HS-5 (cell line): ENCODE measurements at places on chromosomes 13 and 19.
A peak's percentile ranks its signal among the peaks of the same experiment; 100 is the strongest.

- no peak for DNase-seq
Observed at GRCh38 chr13:48068952-48069351, 26.0 kb downstream of the MED4 start.

DNA sequence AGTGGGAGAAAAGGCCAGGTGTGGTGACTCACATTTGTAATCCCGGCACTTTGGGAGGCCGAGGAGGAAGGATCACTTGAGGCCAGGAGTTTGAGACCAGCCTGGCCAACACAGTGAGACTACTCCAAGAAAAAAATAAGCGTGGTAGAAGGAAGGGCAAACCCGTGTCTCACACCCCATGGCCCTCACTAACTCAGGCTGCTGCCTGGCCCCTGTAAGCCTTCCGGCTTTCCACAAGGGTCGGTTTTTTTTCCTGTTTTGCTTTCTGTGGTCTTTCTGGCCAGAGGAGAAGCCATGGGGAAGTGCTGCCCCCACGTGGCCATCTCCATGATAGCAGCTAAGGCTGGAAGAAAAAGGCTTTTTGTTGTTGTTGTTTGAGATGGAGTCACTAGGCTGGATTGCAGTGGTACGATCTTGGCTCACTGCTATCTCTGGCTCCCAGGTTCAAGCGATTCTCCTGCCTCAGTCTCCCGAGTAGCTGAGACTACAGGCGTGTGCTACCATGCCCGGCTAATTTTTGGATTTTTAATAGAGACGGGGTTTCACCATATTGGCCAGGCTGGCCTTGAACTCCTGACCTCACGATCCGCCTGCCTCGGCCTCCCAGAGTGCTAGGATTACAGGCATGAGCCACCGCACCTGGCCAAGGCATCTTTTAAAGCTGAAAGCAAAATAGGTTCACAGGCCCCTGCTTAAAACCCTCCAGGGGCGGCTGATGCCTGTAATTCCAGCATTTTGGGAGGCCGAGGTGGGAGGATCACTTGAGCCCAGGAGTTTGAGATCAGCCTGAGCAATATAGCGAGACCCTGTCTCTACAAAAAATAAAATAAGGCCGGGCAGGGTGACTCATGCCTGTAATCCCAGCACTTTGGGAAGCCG, 7.5 kb upstream of the ARHGEF18 start:
- peak; percentile 35 for DNase-seq

DNA sequence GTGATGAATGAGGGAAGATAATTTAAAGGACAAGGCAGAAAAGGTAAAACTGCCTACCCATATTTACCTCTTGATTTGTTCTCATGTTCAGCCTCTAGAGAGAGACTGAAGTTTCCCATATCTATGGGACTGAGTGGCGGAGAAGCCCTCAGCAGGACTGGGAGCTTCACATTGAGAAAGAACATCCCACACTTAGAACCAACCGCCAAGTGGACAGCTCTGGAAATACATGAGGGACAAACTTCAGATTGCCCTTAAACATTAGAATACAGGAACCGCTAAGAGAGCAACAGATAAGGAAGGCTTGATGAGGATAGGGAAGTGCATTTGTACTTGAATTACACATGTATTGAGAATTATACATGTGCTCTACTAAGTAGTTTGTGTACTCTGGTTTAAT, 316.0 kb upstream of the MIR17HG start:
- no peak for DNase-seq

DNA sequence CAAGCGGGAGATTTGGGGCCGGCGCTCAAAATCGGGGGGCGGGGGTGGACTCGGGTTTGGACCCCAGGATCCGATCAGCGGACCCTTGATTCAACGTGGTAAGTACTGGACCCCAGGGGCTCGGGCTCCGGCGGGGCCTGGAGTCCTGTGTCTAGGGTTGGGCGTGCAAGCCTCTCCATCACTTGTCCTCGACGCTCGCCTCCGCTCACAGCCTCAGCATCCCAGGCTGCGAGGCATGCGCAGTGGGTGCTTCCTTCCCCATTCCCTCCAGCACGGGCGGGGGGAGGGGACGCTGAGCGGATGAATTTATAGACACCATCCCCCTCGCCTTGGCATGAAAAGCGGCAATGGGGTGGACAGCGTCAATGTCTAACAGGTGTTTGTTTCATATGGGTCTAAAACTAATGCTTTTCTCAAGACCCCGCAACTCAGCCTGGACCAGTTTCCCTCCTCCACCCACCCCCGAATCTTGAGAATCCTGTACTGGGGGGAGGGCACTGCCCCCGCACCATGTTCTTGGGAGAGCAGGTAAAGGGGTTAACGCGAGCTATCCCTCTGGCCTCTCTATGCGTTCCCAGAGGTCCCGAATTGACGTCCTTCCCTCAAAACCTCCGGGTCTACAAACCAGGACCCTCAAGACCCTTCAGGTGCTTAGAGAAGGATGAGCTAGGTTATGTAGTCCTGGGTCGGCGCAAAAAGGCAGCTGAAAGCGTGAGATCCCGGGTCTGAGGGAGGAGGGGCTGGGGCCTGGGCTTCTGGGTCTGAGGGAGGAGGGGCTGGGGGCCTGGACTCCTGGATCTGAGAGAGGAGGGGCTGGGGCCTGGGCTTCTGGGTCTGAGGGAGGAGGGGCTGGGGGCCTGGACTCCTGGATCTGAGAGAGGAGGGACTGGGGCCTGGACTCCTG, 579 bp downstream of the CPT1C start:
- no peak for DNase-seq

DNA sequence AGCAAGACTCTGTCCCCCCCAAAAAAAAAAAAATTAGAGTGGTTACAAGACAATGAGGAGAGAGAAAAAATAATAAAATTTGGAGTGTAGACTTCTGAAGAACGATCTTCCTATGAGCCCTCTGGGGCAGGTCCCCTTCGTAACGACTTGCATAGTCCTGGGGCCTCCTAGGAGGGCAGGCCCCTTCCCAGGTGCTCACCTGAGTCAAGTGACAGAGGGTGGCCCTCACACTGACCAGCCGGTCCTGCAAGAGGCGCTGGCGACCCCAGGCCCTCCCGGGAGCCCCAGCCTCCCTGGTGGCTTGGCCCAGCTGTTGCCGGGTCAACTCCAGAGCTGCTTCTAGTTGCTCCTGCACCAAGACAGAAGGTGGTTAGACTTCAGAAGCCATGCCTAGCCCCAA, 14.9 kb downstream of the PLEKHA4 start:
- no peak for DNase-seq
